PC-3 (cell line): ENCODE measurements at places on chromosomes 4 and X.

GRCh38 chrX:7545564-7545963, 297.4 kb upstream of the VCX start:
- H3K4me1 ChIP-seq, result no peaks in the 10 kb centered on the region
- H3K27me3 ChIP-seq, result no peaks in the 10 kb centered on the region
- H3K27ac ChIP-seq, result no peak overlapping the region
- no peak overlapping the region for H3K4me3 ChIP-seq
- DNase-seq, result no peak

DNA sequence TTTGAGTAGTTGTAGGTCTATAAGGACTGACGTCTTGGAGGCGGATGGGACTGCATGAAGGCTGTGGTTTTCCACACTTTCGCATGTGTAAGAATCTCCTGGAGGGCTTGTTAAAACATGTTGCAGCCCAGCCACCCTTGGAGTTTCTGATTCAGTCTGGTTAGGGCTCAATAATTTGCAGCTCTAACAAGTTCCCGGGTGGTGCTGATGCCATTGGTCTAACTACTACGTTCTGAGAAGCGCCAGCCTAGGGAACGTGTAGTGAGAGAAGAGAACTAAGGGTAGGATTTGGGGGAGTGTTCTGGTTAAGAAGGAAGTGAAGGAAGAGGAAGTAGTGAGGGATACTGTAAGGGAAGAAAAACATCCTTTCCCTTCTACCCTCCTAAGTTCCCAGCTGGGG, 138.9 kb downstream of the LARP7 start:
- no peaks in the 10 kb centered on the region for H3K4me1 ChIP-seq
- no peaks in the 10 kb centered on the region for H3K27me3 ChIP-seq
- no peak overlapping the region for H3K27ac ChIP-seq
- no peaks in the 10 kb centered on the region for H3K36me3 ChIP-seq
- H3K4me3 ChIP-seq, result no peak overlapping the region

- no peak overlapping the region for H3K4me3 ChIP-seq
- no peaks in the 10 kb centered on the region for H3K36me3 ChIP-seq
- no peak overlapping the region for H3K27ac ChIP-seq
- H3K27me3 ChIP-seq, result peaks cover 5% of the 10 kb centered on the region; the same call in 1 of the 2 replicates
These were observed 55.1 kb downstream of the ZNF330 start for GRCh38 chr4:141275834-141276233.

DNA sequence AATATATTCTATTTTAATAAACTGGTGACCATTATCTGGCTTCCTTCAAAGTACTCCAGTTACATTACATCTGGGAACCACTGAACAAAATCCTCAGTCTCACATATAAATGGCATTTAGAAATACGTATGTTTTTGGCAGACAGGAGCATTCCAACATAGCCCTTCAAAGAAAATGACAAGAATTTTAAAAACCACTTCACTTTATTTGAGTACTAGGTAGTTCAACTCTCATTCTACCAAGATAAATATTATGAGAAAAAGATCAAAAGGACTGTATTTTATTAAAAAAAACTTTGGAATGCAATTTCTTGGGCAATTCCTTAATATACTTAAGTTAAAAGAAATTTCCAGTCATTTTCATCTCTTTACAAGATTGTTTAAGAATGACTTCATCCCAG, 17.6 kb downstream of the TNIP3 start:
- no peak overlapping the region for H3K4me3 ChIP-seq
- no peaks in the 10 kb centered on the region for H3K36me3 ChIP-seq
- no peak overlapping the region for H3K27ac ChIP-seq
- H3K4me1 ChIP-seq, result no peaks in the 10 kb centered on the region
